ENCODE measurements at places on chromosomes 11 and 22.

DNA sequence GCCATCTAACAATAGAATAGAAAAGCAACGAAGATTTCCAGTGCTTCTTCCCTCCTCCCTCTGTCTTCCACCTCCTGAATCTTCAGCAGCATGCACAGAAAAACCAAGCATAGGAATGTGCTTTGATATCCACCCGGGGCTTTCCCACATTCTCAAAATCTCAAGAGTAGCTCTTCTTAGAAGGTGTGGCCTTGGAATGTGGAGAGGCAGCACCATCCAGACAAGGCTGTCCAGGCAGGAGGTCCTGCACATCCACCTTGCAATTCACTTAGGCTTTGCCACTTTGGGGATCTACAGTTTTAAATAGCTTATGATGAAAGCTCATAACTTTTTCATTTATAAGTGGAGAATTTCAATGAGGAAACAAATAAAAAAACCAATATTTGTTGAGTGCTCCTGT, 72.9 kb downstream of the KIRREL3 start:
- DNase-seq: no peak

- DNase-seq: no peak
These were observed 14.1 kb downstream of the TMPRSS13 start for GRCh38 chr11:117914991-117915618.

DNA sequence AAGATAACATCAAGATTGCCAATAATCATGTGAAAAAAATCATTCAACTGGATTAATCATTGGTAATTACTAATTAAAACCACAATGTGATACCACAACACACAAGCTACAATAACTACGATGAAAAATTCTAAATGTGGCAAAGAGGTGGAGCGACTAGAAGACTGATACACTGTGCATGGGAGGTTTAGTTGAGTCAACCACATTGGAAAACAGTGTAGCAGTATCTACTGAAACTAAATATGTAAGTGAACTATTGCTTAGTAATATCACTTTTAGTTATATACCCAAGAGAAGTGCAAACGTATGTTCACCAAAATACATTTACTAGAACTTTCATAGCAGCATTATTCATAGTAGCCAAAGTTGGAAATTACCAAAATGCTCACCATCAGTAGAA, 359.9 kb downstream of the ETS1 start:
- no peak for DNase-seq

GRCh38 chr11:116415095-116415494, 357.7 kb downstream of the BUD13 start:
- DNase-seq: no peak

DNA sequence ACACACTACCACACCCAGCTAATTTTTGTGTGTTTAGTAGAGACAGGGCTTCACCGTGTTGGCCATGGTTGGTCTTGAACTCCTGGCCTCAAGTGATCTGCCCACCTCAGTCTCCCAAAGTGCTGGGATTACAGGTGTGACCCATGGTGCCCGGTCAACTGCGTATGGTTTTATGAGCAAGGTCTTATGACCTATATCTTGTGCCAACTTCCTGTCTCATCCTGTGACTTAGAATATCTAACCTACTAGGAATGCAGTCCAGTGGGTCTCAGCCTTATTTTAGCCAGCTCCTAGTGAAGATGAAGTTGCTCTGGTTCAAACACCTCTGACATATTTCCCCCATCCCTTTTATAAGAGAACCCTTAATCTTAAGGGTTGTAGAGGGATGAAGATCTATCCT, 66.1 kb upstream of the OR5AN1 start:
- no peak for DNase-seq

DNA sequence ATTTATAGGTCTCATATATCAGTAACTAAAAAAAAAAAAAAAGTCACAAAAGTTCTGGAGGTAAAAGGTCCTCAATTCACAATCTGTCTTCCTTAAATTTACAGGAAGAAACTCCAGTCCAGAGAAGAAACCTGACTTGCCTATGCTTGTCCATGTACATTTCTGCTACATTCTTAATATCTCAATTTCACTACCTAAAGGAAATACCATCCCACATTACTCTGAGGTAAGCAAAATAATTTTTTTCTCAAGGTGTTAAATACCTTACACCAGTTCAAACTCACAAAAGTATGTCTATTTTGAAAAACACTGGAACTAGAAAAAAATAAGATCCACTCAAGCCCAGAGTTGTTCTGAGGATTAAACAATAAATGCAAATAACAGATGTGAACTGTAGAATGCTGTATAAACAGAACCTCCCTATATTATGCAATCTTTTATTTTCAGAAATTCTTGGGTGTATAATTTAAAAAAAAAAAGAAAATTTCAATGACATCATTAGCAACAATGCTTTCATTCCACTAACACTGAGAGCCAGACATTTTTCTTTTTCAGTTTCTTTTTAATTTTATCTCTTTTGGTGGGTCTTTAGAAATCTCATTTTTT, 49.9 kb upstream of the GDPD4 start:
- DNase-seq: no peak

- DNase-seq: no peak
These were observed 415.3 kb upstream of the CADM1 start for GRCh38 chr11:115919341-115920091.

DNA sequence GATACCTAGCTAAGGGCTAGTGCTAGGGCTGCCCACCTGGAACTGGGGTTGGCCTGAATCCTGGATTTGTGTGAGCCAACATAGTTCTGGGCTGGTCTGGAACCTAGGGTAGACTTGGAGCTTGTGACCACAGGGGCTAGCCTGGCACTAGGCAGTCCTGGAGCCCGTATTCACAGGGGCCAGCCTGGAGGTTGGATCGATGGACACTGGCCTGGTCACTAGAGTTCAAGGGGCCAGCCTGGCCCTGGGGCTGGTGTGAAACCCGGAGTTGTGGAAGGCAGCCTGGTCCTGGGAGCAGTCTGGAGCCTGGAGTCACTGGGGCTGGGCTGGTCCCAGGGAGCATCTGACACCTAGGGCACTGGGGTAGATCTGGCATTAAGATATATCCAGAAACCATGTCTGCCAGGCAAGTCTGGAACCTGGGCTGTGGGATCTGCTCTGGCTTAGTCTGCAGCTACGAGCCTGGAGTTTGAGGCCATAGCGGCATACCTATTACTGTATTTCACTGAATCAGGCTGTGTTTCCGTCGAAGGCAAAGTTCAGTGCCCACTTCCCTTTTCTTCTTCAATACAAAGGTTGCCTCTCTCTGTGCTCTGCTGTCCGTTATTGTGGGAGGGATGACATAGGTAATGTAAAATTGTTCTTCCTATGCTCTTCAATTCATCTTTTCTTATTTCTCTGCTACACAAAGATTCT, 9.1 kb upstream of the GLYATL1B start:
- no peak for DNase-seq

DNA sequence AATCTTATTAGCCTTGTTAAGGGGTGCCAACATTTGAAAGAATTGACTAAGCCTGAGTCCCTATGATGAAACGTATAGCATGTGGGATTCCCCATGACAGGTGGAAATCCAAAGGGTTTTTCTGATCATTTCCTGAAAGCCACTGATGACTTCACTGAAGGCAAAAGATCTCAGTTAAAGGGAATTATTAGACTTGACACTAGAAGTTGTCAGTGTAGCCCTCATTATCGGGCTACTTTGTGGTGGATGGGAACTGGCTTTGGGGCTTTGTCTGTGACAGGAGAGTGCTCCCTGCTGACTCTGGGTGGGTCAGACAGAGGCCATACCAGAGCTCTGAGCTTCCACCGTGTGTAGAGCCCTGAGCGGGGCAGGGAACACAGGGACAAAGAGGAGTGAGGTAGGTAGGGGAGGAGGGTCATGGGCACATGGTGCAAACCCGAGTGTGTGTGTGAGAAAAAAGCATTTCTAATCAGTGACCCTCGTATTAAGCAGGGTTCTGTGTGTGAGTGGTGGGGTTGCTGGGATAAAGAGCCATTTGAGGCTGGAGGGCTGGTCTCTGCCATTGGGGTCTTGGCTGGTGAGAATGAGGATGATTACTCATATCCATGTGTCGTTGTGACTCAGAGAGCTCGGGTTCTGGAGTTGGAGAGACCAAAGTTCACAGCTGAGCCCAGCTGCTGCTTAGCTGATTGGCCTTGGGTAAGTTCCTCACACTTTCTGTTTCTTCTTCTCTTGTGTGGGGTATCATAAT, 101.1 kb downstream of the GRIK4 start:
- no peak for DNase-seq

DNA sequence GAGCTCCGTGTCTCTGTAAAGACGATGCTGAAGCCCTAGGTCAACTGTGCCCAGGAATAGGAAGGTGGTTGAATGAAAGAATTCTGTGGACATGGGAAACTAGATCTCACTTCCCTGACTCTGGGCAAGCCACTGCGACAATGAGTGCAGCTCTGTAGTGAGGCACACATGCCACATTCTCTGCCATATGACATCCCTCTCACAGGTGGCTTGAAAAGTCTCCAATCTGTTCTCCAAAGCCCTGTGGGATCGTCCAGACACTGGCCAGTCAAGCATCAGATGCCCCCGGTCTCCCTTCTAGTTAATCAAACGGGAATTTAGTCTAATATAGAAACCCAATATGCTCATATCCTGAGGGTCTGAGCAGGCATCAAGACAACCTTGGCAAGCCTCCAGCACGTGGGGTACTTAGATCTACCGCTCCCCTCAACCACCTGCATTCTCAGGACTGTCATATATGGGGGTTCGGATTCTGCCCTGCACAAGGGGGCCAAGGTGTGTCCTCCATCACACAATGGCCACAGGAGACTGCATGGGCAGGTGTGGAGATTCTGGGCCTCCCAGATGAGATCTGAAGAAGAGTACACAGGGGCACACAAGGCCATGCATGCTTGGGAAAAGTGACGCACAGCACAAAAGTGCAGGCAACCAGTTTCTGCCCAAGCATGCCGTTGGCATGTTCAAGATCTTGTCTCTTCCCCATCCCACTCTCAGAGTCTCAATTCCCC, 11.9 kb downstream of the DKK3 start:
- no peak for DNase-seq

- DNase-seq: no peak
These were observed 34.0 kb downstream of the CWC15 start for GRCh38 chr11:94939346-94939745.

DNA sequence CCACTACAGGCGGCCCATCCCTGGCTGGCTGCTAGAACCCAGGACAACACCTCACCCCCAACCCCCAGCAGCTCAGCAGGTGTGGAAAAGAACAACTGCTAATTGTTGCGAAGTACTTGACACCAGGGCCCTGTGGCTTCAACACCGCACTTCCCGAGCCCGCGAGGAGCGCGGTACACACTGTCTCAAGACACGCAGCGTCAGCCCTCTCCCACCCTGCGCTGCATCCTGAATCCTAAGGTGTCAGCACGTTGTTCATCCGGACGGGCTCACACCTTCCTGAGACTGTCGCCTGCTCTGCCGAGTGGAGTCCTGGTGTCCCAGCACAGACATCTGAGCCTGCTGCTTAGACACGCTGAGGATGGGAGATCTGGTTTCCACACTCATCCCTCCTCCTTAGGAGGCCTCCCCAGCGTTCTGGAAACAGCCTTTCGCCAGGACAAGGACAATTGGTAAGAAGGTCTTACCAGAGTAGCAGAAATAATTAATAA, 1336.2 kb downstream of the BRD1 start:
- no peak for DNase-seq

DNA sequence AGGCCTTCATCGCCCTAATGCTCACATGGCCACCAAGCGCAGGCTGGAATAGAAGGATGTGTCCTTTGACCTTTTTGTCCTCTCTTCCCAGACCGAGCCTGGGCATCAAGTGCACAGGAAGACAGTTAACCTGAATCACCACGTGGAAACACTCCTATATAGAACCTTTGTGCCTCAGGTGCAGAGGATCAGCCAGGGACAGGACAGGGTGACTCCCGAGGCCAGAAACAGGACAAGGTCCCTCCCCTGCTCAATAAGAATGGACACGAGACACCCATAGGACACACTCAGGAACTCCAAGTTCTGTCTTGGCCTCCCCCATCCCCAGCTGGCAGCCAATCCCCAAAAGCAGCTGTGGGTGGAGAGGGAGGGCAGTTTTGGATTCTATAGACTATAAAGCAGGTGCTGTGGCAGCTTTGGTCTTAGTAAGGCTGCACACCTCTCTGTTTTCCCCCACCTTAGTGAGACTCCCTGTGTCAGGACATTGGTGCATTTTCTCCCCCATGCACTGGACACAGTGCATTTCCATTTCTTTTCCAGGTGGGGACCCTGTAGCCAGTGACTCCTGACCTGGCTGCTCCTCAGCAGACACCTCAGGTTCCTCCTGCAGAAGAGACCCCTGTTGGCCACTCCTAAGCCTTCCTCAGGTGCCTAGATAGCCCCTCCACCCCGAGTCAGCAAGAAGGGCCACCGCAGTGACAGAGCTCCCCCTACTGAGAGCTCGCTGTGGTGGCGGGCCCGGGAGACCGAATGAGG, 43.6 kb upstream of the POU2AF1 start:
- peak; percentile 33 for DNase-seq

DNA sequence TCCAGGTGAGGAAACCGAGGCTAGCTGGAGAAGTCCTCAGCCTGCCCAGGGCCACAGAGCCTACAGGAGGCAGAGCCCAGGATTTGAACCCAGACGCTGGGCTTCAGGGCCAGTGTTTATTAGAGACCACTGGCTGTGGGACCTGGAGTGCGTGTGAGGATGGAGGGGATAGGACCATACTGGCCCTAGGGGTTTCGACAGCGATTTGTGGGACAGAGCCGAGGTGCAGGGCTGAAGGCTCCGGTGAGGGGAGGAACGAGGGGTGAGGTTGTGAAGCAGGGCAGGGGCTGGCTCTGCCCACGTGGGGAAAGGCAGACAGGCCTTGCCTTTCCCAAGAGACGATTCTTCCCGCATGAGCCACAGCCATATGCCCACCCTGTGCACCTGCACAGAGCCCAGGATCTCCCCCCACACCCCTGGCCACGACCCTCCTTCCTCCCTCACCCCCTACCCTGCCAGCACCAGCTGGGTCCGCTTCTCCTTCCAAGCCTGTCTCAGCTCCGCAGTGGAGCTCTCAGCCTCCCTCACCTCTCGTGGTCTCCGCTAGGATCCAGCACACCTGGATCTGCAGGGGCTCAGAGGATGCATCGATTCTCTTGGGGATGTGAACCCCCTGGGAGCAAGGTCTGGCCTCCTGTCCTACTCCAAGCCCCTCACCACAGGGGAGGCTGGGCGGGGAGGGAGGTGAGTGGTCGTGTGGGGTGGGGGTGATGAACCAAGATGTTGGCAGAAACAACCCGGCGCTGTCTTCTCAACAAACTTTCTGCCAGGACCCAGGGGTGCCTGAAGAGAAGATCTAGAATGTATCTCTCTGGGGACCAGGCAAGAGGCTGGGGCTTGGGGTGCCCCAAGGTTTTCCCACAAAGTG, 58.4 kb downstream of the RTL6 start:
- no peak for DNase-seq

- no peak for DNase-seq
These were observed 18.6 kb upstream of the OR56A3 start for GRCh38 chr11:5923427-5923776.

DNA sequence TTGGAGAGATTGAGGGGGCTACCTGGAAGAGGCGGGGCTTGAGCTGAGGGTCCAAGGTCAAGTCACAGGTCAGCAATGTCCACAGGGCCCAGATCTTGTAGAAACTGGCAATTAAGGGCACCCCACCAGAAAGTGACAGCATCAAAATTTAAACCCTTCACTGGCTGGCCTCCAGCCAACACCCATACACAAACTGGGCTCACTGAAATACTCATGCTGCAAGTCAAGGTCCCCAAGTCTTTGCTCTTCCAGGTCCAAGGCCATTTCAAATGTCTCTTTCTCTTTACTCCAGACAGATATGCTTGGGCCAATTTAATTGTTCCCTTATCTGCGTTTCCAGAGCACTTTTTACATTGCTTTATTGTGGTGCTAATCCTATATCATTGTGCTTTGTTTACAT, 36.4 kb downstream of the LMO2 start:
- DNase-seq: no peak
